DMS79 treated with DMSO at 0.1 percent for 48 hours (cell line): ENCODE measurements at places on chromosomes 7 and 10.

- no peak for DNase-seq
These were observed 457 bp downstream of the PLOD3 start for GRCh38 chr7:101216860-101217387.

- no peak for DNase-seq
These were observed 203.7 kb downstream of the ARHGAP21 start for GRCh38 chr10:24519950-24520349.

- DNase-seq = peak; percentile 12
These were observed 70.4 kb downstream of the COA1 start for GRCh38 chr7:43658718-43659548.

DNA sequence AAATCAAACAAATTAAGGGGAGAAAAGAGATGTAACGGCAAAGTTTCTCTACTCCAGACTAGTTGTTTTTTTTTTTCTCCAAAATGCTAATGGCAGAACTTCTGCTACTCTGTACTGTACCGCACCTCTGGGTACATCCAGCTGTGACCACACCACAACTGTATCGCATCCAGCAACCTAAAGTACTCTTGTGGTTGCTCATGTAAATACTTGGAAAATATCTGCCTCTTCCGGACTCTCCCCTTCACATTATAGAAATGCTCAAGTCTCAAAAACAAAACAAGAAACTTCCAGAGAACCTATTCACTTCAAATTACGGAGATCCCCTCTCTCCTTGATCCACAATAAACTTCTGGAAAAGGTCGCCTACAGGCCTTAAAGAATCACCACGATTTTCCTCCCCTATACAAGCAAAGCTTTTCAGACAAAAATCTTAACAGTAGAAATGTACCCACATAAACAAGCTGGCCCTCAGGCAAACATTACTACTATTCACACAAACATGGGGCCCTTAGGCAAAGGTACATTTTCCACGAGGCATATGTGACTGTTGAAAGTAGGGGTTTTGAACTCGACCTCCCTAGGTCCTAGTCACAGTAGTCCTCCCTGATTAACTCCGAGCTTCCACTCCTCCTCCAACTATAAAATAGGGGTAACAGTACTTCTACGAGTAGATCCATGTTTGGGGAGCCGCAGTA lies 222.9 kb upstream of the MKLN1 start:
- DNase-seq = no peak

GRCh38 chr7:99040104-99040958 lies 103.6 kb downstream of the SMURF1 start:
- peak; percentile 45 for DNase-seq

DNA sequence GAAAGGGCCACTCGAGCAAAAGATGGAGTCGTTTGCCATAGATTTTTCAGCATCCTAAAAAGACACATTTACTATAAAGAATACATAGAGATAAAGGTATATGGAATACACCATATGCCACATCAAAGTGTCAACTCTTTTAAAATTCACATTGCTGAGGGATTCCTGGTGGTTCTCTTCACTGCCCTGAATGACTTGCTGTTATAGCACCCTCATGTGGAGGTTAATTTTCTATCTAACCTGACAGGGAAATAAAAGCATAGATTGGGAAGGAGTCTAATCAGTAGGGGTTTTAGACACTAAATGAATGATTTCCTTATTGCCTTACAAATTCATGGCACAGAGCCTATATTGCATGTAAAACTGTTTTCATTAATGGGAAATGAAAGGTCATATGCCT lies 25.9 kb downstream of the DNAH11 start:
- no peak for DNase-seq

- no peak for DNase-seq
These were observed 78.1 kb downstream of the CXCL12 start for GRCh38 chr10:44306762-44307161.

DNA sequence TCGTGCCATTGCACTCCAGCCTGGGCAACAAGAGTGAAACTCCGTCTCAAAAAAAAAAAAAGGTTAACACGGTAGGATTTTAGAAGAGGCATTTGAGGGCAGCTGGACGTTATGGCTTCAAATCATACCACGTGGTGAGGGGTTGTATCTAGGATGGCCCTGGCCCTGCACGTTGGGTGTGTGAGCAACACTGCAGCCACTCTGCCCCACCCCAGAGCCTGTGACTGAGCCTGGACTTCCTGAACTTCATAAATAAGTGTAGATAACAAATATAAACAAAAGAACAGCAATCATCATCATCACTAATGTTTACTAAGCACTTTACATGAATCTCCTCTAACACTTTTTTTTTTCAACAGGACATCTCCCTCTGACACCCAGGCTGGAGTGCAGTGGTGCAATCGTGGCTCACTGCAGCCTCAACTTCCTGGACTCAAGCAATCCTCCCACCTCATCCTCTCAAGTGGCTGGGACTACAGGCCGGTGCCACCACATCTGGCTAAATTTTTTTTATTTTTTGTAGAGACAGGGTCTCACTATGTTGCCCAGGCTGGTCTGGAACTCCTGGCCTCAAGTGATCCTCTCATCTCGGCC lies 169.5 kb upstream of the FRMD4A start:
- DNase-seq = no peak

DNA sequence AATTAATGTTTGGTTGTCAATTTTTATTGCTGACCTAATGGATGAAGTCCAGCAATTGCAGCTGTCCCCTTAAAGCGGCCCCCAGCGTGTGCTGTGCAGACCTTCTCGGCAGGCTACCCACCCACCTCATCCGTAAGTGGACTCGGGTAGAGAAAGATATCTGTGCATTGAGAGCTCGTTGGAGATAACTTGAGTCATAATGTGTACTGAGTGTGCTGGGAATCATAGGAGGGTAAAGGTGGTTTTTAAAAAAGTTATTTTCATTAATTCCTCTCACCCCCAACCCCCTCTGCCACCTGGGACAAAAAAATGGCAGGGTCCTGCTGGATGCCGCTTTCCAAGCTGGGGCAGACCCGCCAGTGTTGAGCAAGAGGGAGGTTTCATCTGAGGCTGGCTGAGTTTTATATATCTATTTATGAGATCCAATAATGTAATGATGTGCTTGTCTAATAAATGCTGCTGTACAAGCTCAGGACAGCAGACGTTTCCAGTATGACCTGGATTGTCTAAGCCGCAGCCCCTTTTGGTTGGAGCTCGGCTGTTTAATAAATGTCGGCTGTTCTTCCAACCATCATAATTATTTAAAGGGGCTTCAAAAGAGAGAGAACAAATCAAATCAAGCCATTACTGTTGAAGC lies 119.1 kb downstream of the NKX6-2 start:
- no peak for DNase-seq
